Activated naive CD8-positive, alpha-beta T cell treated with anti-CD3 and anti-CD28 coated beads for 36 hours (primary cell): ENCODE measurements at places on chromosomes 5 and 9. TPM values are rescaled to one million over a fixed set of nuclear protein-coding genes. Genes with fewer than 3 reads are reported as not detected.
A peak's percentile ranks its signal among the peaks of the same experiment; 100 is the strongest.

GRCh38 chr9:127047971-127048370 is 74.5 kb downstream of the ANGPTL2 start:
- no peaks in the 10 kb centered on the region for H3K27me3 ChIP-seq
- H3K36me3 ChIP-seq, result no peaks in the 10 kb centered on the region
- H3K4me3 ChIP-seq, result no peak overlapping the region
- H3K4me1 ChIP-seq, result peaks cover 8% of the 10 kb centered on the region
- no peak overlapping the region for H3K27ac ChIP-seq

DNA sequence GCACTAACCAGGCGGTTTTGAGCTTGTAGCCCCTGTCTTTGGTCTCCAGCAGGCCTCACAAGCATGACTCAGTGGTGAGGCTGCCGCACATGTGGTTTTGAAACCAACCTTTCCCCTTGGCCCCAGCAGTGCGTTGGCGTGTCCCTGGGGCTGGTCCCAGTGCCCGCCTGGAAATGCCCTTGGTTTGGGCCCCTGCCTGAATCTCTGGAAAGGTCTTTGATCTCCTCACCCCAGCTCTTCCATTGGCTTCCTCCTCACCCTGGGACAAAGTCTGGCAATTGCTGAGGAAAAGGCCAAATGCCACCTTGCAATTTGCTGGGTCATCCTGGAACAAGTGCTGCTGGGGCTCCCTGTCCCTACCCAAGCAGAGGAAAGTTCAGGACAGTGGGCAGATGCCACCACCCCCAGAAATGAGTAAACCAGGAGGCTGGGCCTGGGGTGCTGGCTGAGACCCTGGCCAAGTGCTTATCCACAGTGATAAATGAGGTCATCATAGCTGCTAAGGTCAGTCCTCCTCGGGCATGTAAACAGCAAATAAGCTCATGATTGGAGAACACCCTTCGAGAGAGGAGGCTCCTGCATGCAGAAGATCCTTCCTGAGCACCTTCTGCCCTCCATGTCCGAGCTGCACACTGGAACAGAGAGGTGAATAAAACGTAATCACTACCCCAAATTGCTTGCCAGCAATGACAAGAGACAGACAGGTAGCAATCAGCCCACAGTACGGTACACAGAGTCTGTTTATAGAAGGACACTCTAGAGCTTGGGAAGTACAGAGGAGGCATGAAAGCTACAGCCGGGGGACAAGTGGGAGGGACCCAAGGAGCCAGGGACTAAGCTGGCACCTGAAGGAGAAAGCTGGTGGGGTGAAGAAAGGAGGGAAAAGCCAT is 98.9 kb upstream of the CPEB4 start:
- no peak overlapping the region for H3K4me3 ChIP-seq
- DNase-seq, result no peak
- no peaks in the 10 kb centered on the region for H3K36me3 ChIP-seq
- H3K27me3 ChIP-seq, result no peaks in the 10 kb centered on the region
- peaks cover 1% of the 10 kb centered on the region for H3K4me1 ChIP-seq

DNA sequence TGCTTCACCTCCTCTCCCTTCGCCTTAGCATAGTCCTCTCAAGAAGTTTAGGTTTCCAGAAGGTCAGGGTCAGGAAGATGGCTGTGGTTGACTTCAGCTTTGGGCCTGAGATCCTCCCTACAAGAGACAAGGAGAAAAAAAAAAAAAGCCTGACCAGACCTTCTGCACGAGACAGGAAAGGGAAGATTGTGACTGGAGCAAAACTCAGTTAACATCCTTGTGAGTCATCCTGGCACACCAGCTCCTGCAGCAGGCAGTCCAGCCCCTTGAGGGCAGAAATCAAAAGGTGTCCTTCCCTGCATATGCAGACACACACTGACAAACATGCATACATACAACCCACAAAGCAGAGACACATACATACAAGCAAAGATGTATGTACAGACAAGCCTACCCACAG is 18.0 kb upstream of the ENHO start:
- H3K27me3 ChIP-seq, result no peaks in the 10 kb centered on the region
- no peak overlapping the region for H3K27ac ChIP-seq
- no peak for DNase-seq
- no peaks in the 10 kb centered on the region for H3K36me3 ChIP-seq
- H3K4me1 ChIP-seq, result no peaks in the 10 kb centered on the region

DNA sequence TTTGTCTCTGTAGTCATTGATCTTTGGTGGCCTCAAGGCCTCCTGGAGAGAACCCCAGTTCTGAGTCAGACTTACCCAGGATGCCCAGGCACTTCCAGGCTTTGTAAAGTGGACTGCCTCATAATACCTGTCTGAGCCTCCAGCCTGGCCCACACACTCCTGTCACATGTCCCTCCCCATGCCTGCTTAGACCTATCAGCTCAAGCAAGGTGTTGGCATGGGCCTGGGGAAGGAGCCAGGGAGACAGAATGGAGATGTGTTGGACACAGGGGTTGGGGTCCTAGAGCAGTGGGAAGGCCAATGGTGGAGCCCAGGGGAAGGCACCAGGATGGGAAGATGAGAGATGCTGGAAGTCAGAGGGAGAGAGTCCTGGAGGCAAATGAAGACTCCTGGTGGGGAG is 136.2 kb downstream of the CFAP90 start:
- no peaks in the 10 kb centered on the region for H3K36me3 ChIP-seq
- no peaks in the 10 kb centered on the region for H3K4me1 ChIP-seq
- no peaks in the 10 kb centered on the region for H3K27me3 ChIP-seq

GRCh38 chr5:102561894-102562760 is 63.3 kb upstream of the SLCO6A1 start:
- no peak overlapping the region for H3K4me3 ChIP-seq
- H3K36me3 ChIP-seq, result no peaks in the 10 kb centered on the region
- DNase-seq, result peak; percentile 6
- H3K27ac ChIP-seq, result no peak overlapping the region
- H3K27me3 ChIP-seq, result peaks cover 8% of the 10 kb centered on the region

GRCh38 chr5:135158982-135159381 is 125.0 kb upstream of the PITX1 start:
- H3K4me3 ChIP-seq, result no peak overlapping the region
- peaks cover 3% of the 10 kb centered on the region for H3K36me3 ChIP-seq
- peaks cover 14% of the 10 kb centered on the region for H3K27me3 ChIP-seq
- H3K4me1 ChIP-seq, result no peaks in the 10 kb centered on the region
- DNase-seq, result no peak

GRCh38 chr9:76897804-76898525 is 7.9 kb downstream of the PRUNE2 start:
- H3K36me3 ChIP-seq, result no peaks in the 10 kb centered on the region
- no peak overlapping the region for H3K4me3 ChIP-seq
- no peak overlapping the region for H3K27ac ChIP-seq
- no peak for DNase-seq

DNA sequence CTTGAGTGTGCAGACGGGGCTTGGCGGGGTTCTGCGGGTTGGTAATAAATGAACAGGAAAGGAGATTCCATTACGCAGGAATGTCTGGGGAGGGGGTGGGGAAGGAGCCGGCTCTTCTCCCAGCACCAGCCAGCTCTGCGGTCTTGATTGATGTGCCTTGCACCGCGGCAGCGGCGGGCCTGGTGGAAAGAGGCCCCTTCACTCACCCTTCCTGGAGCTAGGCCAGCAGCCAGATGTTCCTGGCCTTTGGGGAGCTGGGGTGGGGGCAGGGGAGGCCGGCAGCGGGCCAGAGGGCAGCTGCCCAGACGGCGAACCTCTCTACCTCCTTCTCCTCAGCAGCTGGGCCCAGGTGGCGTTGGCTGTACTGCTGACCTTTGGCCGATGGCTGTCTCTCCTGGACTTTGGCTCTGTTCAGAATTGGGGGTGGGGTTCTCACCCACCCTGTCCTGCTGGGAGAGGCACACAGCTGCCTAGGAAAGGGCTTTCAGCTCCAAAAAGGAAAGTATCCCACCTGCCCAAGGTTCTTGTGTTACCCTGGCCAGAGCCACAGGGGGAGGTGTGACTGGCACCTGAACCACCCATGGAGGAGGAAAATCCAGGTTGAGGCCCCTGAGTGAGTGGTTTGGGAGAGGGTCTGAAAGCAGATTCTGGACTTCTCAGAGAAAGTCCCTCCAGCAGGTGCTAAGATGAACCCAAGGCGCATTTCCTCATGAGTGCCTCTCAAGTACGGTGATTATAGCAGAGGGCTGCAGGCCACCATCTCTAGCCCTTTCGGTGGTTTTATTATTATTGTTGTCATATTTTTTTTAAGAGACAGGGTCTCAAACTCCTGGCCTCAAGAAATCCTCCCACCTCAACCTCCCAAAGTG is 58.0 kb upstream of the SYNPO start:
- no peak overlapping the region for H3K4me3 ChIP-seq
- no peak for DNase-seq
- H3K36me3 ChIP-seq, result no peaks in the 10 kb centered on the region

- H3K27ac ChIP-seq, result no peak overlapping the region
- no peaks in the 10 kb centered on the region for H3K27me3 ChIP-seq
- no peaks in the 10 kb centered on the region for H3K36me3 ChIP-seq
- H3K4me1 ChIP-seq, result no peaks in the 10 kb centered on the region
- no peak for DNase-seq
Measured at GRCh38 chr9:11159318-11159862, 546.6 kb upstream of the PTPRD start.

- no peak overlapping the region for H3K27ac ChIP-seq
- H3K27me3 ChIP-seq, result no peaks in the 10 kb centered on the region
- no peaks in the 10 kb centered on the region for H3K4me1 ChIP-seq
- H3K4me3 ChIP-seq, result no peak overlapping the region
Measured at GRCh38 chr9:125548141-125548540, 158.9 kb downstream of the MAPKAP1 start.

GRCh38 chr9:34665067-34665380 is 2.6 kb upstream of the CCL27 start:
- peak overlapping the region; percentile 79 for H3K27ac ChIP-seq
- peak overlapping the region; percentile 84 for H3K4me3 ChIP-seq
- peaks cover 16% of the 10 kb centered on the region for H3K36me3 ChIP-seq

Gene DMRTA1
- not detected for total RNA-seq

Gene ADGRD2
- total RNA-seq, result not detected

Gene DMRT3
- total RNA-seq, result not detected

Gene OR1Q1
- total RNA-seq, result not detected
